ENCODE measurements at places on chromosomes 4 and X.

DNA sequence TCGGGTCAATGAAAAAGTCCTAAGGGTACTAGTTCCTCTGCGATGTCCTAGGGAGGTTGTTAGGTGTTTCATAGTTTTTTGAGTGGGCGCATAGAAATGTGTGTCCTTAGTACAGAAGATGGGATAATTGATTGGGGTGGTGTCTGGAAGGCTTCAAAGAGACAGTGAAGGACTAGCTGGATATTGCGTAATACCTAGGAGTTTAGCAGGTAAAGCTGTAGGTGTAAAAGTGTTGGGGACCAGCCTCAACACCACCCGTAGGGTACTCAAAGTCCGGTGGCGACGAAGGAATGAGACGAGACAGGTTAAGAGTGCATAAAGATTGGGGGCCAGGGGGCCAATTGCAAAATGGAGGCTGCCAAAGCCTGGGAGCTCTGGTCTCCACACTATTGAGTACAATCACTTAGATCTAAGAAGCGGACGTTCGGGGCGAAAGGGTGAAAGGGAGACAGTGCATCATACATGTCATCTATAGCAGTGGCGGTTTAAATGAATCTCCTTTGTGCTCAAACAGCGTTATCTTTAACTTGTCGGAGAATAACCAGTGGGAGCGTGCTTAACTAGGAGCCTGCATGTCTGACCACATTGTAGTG is 1.0 kb downstream of the TRMT44 start:
- no peak for DNase-seq

- peak; percentile 7 for DNase-seq
Observed at GRCh38 chrX:107429090-107429489, 20.4 kb upstream of the FRMPD3 start.

GRCh38 chr4:109046471-109047201 is 255.8 kb downstream of the COL25A1 start:
- no peak for DNase-seq

- no peak for DNase-seq
Observed at GRCh38 chr4:162878096-162878495, 288.6 kb downstream of the NAF1 start.
